ENCODE measurements at places on chromosomes 13 and 19. TPM values are rescaled to one million over a fixed set of nuclear protein-coding genes. Genes with fewer than 3 reads are reported as not detected.

The KCNJ14 gene
- 1.4 TPM for total RNA-seq

The TMC4 gene
- 0.71 TPM for total RNA-seq

The ZNF550 gene
- 8.4 TPM for total RNA-seq

The ISYNA1 gene
- 74.1 TPM for total RNA-seq

The GAPDHS gene
- total RNA-seq = not detected

- no peaks in the 10 kb centered on the region for H3K4me1 ChIP-seq
- H3K4me3 ChIP-seq = no peak overlapping the region
- H3K36me3 ChIP-seq = no peaks in the 10 kb centered on the region
- DNase-seq = no peak
- no peak overlapping the region for H3K27ac ChIP-seq
Measured at GRCh38 chr13:21463424-21463823, 4.3 kb upstream of the ZDHHC20 start.

DNA sequence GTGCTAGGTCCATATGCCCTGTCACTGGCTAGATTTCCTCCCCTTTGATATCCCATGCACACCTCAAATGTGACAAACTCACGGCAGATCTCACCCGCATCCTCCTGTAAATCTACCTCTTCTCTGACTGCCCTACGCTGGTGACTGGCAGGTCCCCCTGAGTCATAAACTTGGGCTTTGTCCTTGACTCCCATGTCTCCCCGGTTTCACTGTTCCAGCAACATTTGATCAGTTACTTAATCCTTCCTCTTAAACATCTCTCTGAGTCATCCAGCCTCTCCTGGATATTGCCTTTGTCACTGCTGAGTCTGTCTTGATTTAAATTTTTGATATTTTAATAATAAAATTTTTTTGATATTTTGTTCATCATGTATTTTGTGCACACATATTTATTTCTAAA is 26.5 kb downstream of the FAM216B start:
- no peak overlapping the region for H3K27ac ChIP-seq

DNA sequence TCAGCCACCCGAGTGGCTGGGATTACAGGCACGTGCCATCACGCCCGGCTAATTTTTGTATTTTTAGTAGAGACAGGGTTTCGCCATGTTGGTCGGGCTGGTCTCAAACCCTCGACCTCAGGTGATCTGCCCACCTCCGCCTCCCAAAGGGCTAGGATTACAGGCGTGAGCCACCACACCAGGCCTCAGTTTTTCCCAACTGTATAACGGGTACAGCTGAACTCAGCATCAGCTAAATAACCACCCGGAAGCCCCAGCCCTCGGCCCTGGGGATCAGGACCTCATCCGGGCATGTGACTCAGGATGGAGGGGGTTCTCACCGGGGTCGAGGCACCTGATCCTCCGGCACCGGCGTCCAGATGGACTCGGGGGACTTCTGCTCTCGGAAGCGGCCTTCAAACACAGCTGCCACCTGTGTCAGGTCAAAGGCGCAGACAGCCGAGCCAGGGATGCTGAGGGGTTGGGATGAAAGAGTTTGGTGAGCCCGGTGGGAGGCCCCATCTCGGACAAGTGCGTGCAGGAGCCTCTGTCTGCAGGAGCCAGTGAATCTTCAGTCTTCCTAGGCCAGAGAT is 8.9 kb downstream of the SEMA6B start:
- no peak for DNase-seq
- H3K27me3 ChIP-seq = no peaks in the 10 kb centered on the region
- H3K27ac ChIP-seq = no peak overlapping the region
- no peaks in the 10 kb centered on the region for H3K4me1 ChIP-seq

- no peaks in the 10 kb centered on the region for H3K36me3 ChIP-seq
- H3K4me3 ChIP-seq = no peak overlapping the region
- H3K27me3 ChIP-seq = no peaks in the 10 kb centered on the region
- peaks cover 8% of the 10 kb centered on the region for H3K4me1 ChIP-seq
- no peak for DNase-seq
Measured at GRCh38 chr19:55620410-55621204, 3.8 kb downstream of the ZNF784 start.

DNA sequence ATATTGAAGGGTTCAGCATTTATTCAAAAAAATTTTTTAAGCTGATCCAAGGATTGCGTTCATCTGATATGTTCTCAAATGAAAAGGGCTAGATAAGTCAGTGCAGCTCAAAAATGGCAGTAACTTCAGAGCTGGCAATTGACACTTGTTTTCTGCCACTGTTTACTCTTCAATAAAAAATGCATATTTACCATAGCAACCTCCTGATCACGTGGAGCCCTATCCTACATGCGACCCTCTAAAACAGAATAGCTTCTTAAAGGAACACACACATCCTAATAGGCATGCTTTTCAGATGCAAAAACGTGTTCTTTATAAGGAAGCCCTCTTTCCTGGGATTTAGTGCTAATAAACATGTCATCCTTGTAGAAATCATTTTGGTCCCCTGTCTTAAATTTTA is 150.2 kb downstream of the ZNF536 start:
- H3K36me3 ChIP-seq = no peaks in the 10 kb centered on the region
- no peaks in the 10 kb centered on the region for H3K4me1 ChIP-seq
- H3K4me3 ChIP-seq = no peak overlapping the region

- no peak overlapping the region for H3K4me3 ChIP-seq
- no peaks in the 10 kb centered on the region for H3K36me3 ChIP-seq
- H3K27me3 ChIP-seq = no peaks in the 10 kb centered on the region
Measured at GRCh38 chr13:25179832-25180774, 8.0 kb upstream of the AMER2 start.

- peak overlapping the region; percentile 98 for H3K4me3 ChIP-seq
- peaks cover 31% of the 10 kb centered on the region for H3K4me1 ChIP-seq
- H3K27me3 ChIP-seq = no peaks in the 10 kb centered on the region
- H3K36me3 ChIP-seq = peaks cover 29% of the 10 kb centered on the region
- H3K27ac ChIP-seq = no peak overlapping the region
Measured at GRCh38 chr19:3985643-3986259, 488 bp upstream of the EEF2 start.

DNA sequence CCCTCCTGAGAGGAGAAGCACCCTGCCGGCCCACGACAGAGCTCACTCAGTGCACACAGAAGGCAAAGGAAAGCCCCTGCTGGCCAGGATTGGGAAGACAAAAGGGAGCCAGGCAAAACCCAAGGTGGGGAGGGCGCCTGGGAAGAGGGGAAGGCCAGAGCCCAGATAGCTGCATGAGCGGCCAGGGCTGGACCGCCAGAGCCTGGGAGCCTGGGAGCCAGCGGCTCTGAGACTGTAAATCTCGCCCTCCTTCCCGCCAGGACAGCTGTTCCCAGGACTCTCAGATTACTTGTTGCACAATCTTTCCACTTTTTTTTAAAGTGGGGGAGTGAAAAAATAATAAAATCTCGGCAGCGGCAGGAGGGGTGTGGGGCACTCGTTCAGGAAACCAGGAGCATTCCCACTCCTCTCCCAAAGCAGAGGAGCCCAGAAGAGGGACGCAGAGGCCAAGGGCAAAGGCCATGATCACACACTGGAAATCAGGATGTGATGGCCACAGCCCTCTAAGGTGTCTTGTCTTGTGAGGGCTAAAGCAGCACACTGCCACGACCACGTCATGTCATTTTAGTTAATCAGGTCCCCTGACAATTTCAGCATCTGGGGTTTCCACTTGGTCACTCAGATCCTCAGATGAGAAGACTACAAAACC is 19.6 kb upstream of the EPHX3 start:
- H3K4me3 ChIP-seq = no peak overlapping the region
- DNase-seq = peak; percentile 73
- H3K27me3 ChIP-seq = no peaks in the 10 kb centered on the region
- H3K27ac ChIP-seq = peak overlapping the region; percentile 69
- peaks cover 42% of the 10 kb centered on the region for H3K4me1 ChIP-seq
- H3K36me3 ChIP-seq = peaks cover 55% of the 10 kb centered on the region

DNA sequence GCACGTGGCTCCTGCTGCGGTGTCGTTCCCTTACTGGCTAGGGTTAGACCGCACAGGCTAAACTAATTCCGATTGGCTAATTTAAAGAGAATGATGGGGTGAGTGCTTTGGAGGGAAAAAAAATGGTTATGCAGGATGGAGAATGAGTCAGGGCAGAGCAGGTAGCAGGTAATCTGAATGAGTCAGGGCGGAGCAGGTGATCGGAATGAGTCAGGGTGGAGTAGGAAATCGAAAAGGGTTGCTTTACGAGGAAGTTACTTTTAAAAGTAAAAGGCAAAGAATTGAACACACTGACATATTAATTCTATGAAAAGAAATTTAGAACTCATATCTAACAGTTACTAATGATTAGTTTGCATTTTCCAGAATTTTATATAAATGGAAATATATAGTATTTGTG is 335.5 kb downstream of the FOXO1 start:
- peaks cover 4% of the 10 kb centered on the region for H3K4me1 ChIP-seq
- DNase-seq = no peak
- no peaks in the 10 kb centered on the region for H3K27me3 ChIP-seq
- no peak overlapping the region for H3K27ac ChIP-seq
- no peaks in the 10 kb centered on the region for H3K36me3 ChIP-seq

DNA sequence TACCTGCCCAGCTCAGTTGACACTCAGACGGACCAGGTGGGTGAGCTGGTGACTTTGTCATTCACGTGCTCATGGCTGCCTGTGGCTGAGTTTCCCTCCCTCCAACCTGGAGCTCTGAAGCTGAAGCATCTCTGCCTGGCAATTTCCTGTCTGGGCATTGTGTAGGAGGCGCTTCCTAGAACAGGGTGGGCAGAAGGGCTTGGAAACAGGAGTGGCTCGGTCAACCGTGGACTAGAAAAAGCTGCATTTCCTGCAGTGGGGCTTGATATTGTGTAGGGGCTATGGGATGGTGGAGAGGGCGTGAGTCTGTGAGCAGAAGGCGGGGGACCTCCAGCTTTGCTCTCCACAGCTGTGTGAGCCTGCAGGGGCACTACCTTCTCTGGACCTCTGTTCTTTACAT is 278.3 kb downstream of the TEX29 start:
- no peaks in the 10 kb centered on the region for H3K4me1 ChIP-seq
- no peaks in the 10 kb centered on the region for H3K27me3 ChIP-seq
- H3K4me3 ChIP-seq = no peak overlapping the region
- no peak overlapping the region for H3K27ac ChIP-seq
- H3K36me3 ChIP-seq = no peaks in the 10 kb centered on the region
- DNase-seq = no peak

DNA sequence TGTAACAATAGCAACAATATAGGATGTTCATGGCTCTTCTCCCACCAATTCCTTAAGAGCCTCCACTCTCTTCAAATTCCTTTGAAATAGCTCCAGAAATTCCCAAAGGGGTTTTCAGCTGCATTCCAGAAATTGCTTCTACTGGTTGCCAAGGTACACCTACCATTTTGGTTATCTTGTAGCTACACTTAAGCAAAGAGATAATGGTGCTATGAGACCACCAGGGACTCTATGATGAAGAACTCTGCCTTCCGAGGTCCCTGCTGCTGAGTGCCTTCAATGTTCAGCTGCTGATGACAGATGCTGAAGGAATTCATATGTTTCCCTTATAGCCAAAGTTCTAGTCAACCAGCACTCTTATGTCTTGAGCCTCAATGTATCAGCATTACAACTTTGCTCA is 78.4 kb downstream of the POU4F1 start:
- DNase-seq = no peak
- no peaks in the 10 kb centered on the region for H3K4me1 ChIP-seq

GRCh38 chr13:97768134-97768533 is 185.3 kb upstream of the IPO5 start:
- no peak for DNase-seq
- no peaks in the 10 kb centered on the region for H3K27me3 ChIP-seq
- H3K27ac ChIP-seq = no peak overlapping the region
- H3K4me3 ChIP-seq = no peak overlapping the region
- H3K36me3 ChIP-seq = no peaks in the 10 kb centered on the region

Data from endothelial cell of umbilical vein (primary cell).